ENCODE measurements at places on chromosomes 11 and 22. TPM values are rescaled to one million over a fixed set of nuclear protein-coding genes. Genes with fewer than 3 reads are reported as not detected.

The DBX1 gene
- not detected for total RNA-seq

The KRTAP5-7 gene
- total RNA-seq, result not detected

The INS gene
- total RNA-seq, result not detected

The GNG3 gene
- total RNA-seq, result not detected

The EPS8L2 gene
- 78.2 TPM for total RNA-seq

The OR4D5 gene
- not detected for total RNA-seq

The ARCN1 gene
- 87.1 TPM for total RNA-seq

The PHLDB1 gene
- total RNA-seq, result 10.1 TPM

The SLC17A6 gene
- not detected for total RNA-seq

The TUBGCP6 gene
- 11.4 TPM for total RNA-seq

The SAA4 gene
- total RNA-seq, result not detected

The BTBD10 gene
- total RNA-seq, result 44.6 TPM

Measured in A549 treated with CpdA at 1 μM for 4 hours (cell line).